ENCODE measurements at places on chromosomes 7 and 10. TPM values are rescaled to one million over a fixed set of nuclear protein-coding genes. Genes with fewer than 3 reads are reported as not detected.

- H3K4me1 ChIP-seq, result peaks cover 77% of the 10 kb centered on the region
- H3K36me3 ChIP-seq, result no peaks in the 10 kb centered on the region
- H3K4me3 ChIP-seq, result no peak overlapping the region
Measured at GRCh38 chr7:16655394-16655793, 9.4 kb downstream of the BZW2 start.

TAS2R41 gene
- total RNA-seq, result not detected

DNA sequence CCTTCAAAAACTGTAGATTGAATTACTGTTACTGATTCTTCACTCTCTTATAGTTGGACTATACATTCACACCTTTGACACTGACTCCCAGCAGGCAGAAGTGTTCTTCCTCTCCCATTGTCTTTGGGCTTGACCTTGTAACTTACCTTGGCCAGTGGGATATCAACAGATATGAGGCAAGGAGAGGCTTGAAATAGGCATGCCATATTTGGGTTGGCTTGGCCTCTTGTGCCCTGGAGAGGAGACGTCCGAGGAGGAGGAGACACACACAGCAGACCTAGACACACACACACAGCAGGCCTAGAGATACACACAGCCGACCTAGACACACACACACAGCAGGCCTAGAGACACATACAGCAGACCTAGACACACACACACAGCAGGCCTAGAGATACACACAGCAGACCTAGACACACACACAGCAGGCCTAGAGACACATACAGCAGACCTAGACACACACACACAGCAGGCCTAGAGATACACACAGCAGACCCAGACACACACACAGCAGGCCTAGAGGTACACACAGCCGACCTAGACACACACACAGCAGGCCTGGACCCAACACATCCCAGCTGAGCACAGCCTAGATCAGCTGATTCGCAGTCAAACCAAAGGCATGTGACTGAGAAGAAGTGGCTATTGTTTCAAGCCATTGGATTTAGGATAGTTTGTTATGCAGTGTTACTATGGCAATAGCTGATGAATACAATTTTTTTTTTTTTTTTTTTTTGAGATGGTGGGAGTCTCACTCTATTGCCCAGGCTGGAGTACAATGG lies 12.5 kb upstream of the GNA12 start:
- no peaks in the 10 kb centered on the region for H3K36me3 ChIP-seq
- no peak for DNase-seq
- H3K27me3 ChIP-seq, result no peaks in the 10 kb centered on the region
- no peak overlapping the region for H3K4me3 ChIP-seq
- peaks cover 18% of the 10 kb centered on the region for H3K4me1 ChIP-seq
- H3K27ac ChIP-seq, result peak overlapping the region; percentile 87

DNA sequence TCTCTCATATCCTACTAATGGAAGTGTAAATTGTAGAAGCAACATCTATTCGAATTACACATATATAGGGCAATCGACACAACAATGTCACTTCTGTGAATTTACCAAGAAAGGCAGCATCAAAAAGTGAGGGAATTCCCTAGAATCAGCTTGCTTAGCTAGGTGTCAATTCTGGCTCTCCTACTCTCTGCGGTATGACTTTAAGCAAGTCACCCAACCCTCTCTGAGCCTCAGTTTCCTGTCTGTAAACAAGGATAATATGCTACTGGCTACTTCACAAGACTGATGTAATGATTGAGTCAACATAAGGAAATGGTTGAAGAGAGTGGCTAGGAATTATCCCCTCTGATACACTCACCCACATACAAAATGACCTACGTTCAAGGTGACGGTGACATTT lies 19.4 kb downstream of the CCDC6 start:
- no peak for DNase-seq
- no peaks in the 10 kb centered on the region for H3K27me3 ChIP-seq
- H3K27ac ChIP-seq, result no peak overlapping the region
- H3K4me3 ChIP-seq, result no peak overlapping the region

GRCh38 chr7:155694851-155695250 lies 50.4 kb downstream of the RBM33 start:
- peaks cover 9% of the 10 kb centered on the region for H3K4me1 ChIP-seq
- H3K27me3 ChIP-seq, result no peaks in the 10 kb centered on the region
- H3K36me3 ChIP-seq, result no peaks in the 10 kb centered on the region
- no peak overlapping the region for H3K27ac ChIP-seq
- DNase-seq, result peak; percentile 19

DNA sequence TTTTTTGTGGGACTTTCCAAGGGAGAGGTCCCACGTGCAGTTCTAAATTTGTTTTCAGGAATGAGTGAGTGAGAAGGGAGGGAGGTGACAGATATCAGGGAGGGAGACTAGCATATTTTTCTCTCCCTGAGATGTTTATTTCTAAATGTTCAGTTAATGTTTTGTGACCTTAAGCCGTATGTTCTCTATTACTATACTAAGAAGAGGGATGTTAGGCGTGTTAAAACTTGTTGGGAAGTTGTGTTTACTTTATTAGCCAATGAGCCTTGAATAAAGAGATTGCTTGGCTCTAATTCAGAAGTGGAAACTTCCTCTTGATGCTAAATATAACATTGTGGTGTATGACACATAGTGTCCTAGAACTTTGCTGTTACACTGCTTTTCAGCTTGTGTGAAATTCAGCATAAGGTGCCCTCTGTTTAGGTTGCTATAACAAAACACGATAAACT lies 37.3 kb downstream of the DNAH11 start:
- H3K4me3 ChIP-seq, result no peak overlapping the region
- no peak overlapping the region for H3K27ac ChIP-seq
- H3K36me3 ChIP-seq, result no peaks in the 10 kb centered on the region

CNTNAP2 gene
- 2.1 TPM for total RNA-seq

DNA sequence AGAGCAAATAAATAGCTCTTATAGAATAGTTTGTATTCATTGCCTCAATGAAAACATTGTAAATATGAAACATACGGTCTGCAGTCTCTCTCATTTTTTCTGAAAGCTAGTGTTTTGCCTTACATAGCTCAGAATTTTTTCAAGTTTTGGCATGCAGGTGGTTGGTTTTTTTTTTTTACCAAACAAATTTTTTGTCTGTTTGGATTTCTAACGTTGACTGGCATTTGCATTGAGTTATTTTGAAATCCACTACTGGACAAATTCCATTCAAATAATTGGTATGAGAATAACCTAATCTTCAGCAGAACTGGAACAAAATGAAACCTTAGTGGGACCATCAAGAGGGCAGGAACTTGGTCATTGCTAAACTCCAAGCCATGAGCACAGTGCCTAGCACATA lies 107.6 kb upstream of the SAMD8 start:
- H3K4me1 ChIP-seq, result peaks cover 2% of the 10 kb centered on the region
- no peaks in the 10 kb centered on the region for H3K27me3 ChIP-seq
- H3K36me3 ChIP-seq, result peaks cover 5% of the 10 kb centered on the region
- no peak overlapping the region for H3K4me3 ChIP-seq

BRAF gene
- total RNA-seq, result 34.8 TPM

DNA sequence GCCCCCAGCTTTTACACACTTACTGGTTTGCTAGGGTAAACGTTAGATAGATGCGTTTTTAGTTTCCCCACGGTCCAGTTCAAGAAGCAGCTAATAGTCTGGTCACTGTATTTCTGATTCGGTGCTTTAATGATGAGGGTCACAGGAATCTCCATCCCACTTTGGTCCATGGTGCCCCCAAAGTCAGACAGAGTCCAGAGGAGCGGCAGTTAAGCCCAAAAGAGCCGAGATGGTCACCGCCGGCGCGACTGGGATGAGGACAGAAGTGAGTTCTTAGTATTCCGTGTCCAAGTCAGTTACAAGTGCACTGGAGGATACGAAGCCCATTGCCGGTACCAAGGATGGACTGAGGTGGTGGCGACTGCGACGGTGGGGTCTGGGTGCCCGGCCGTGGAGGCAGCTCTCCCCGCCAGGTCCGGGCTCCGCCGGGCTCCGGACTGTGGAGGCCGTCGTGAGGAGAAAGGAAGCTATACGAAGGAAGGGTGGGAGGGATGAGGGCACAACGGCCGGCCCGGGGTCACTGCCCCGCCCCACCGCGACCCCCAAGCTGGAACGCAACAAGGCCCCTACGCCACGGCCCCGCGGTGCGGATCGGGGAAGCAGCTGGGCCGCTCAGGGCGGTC lies 663 bp downstream of the HERPUD2 start:
- H3K27ac ChIP-seq, result peak overlapping the region; percentile 96
- H3K27me3 ChIP-seq, result no peaks in the 10 kb centered on the region
- DNase-seq, result no peak
- H3K4me3 ChIP-seq, result peak overlapping the region; percentile 72
- peaks cover 15% of the 10 kb centered on the region for H3K4me1 ChIP-seq

All from cardiac muscle cell (in vitro differentiated cells and primary cell).